ENCODE measurements at places on chromosomes 5 and 9. TPM values are rescaled to one million over a fixed set of nuclear protein-coding genes. Genes with fewer than 3 reads are reported as not detected.

DNA sequence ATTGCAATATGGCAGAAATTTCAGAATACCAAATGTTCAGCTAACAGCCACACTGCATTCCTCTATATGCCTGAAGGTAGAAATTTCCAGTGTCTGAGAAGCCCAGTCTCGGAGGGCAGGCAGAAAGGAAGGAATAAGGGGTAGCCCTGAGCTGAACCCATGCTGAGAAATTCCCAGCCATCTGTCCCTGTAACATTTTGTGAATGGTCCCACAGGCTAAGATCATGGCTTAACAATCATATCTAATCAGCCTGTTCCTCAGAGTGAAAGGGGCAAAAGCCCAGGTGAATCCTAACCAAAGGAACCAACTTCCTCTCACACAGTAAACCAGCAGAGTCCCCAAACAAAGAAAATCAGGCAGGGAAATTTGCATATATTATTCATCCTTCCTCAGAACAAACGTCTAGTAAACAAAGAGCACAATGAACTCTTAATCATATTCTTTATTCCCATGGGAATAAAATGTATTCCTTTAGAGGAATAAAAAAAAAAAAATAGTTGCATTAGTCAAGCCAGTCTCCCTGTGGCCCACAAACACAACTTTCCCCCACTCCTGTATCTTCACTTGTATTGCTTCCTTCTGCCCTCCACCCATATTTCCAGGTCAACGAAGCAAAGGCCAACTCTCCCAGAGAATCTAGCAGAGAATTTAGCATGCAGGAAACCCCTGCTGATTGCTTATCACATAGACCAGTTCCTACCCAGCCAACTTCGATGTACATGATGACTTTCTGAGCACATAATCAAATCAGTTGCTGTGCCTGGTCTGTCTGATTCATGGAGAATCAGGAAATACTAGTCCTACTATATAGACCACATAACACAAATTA is 257.6 kb downstream of the FAM114A2 start:
- DNase-seq, result no peak

DNA sequence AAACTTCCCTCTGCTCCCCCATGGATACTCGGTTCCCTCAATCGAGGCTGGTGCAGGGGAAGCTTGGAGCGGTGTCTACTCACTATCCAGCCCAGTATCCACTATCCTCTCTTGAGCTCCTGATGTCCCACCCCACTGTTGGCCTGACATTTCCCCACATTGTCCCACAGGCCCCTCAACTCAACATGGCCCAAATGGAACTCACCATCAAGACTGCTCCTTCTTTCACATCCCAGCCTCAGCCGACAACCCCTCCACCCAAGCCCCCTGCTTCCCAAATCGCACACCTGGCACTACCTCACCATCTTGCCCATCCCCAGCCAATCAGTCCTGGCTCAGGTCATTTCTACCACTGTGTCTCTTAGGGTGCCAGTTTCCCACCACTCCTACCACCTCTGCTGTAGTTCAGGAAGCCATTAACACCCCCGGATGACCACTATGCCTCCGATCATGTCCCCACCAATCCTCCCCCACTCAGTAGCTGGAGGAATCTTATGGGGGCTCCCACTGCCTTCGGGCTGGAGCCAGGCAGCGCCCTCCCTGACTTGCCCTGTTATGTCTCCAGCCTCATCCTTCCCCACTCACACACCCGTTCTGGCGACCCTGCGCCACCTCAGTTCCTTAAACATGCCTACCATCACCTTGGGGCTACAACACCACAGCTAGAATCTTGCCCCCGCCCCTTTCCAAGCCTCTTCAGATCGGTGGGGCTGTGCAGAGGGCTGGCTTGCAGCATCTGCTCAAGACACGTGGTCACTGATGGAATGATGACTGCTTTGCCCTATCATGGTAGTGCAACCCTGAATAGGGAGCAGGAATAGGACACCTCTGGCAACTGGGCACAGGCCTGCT is 273.6 kb downstream of the FSTL4 start:
- DNase-seq, result no peak

DNA sequence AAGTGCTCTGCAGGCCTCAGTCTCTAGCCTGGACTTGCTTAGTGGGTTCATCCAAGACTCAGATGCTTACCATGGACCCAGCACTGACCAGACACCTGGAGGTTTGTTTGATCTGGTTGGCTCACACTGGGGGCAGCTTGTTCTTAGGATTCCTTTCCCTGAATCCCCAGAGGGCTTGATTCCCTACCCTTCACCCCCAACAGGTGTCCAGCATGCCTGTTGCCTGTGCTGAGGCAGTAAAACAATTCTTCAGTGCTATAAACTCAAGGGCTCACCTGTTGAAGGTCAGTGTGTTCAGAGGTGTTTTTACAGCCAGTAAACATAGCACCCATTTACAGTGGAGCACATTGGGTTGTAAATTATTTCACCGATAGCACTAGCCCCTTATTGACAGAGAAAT is 123.8 kb upstream of the KLF4 start:
- DNase-seq, result no peak

DNA sequence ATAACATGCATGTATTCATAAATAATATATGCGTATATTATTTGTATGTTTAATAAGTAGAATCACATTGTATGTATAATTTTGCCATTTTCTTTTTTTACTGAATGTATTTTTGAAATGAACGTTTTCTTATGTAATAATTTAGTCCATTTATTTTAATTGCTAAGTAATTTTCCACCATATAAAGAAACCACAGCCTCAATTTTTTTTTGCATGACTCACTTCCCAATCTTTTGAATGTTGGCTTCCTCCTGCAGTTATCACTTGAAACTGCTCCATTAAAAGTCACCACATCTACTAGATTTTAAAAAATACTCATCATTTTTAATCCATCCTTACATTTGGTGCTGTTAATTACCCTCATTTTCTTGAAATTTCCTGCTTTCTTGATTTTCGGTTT is 363.3 kb upstream of the MEF2C start:
- DNase-seq, result no peak

DNA sequence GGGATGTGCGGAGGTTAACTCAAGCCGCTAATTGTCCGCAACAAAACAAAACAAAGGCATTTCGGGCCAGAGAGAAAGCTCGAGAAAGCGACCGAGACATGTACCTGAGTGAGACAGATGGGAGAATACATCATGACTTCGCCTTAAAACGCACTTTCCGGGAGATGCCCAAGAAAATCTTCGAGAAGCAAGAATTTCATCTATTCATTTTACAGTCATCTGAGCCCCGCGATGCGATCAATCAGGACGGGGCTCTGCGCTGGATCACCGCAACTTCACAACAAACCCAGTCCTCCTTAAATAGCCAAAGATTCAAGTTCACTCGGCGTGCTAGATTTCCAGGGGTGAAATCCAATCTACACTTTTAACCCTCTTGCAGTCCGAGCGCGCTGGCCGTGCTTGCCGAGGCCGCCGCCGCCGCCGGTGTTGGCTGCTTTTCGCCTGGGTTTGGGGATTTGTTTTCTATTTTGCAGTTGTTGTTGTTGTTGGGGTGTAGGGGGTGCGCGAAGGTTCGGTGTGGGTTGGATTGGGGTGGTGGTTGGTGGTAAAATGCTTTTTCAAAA is 482 bp downstream of the NFIB start:
- DNase-seq, result no peak

DNA sequence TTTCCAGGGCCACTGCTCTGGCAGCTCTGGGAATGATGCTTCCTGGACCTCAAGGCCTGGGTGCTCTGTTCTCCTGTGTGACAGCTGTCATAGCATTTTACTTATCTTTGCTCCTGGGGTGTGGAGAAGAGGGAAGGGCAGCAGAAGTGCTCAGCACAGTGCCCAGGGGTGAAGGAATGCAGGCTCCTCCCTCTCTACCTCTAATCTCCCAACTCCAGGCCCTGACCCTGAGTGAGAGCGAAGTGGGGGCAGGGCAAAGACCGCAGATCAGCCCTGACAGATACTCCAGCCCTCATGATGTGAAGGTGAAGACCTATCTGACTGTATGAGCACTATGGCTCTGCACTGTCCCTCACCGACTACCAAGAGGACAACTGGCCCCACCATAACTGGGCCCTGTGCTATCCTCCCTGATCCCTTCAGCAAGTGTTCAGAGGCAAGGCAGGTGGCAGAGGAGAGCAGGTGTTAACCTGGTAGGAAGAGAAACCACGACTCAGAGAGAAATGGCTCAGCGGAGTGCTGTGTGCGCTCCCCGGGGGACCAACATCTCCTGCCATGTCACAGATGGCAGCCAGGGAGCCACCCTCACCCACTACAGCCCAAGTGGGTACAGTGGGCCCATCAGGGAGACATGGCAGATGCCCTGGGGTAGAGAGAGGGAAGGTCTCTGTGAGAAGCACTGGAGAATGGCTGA is 16.8 kb downstream of the ACSL6 start:
- no peak for DNase-seq

- DNase-seq, result no peak
Observed at GRCh38 chr5:39024884-39025283, 49.3 kb downstream of the RICTOR start.

- DNase-seq, result no peak
Observed at GRCh38 chr5:76620166-76620565, 3.0 kb downstream of the F2RL2 start.

Gene TMEM252
- not detected for total RNA-seq

Gene OR1J2
- total RNA-seq, result not detected

Gene PKD2L2
- total RNA-seq, result not detected

Data from natural killer cell (primary cell).